ENCODE measurements at places on chromosomes 12 and 14. TPM values are rescaled to one million over a fixed set of nuclear protein-coding genes. Genes with fewer than 3 reads are reported as not detected.

RNASE4 gene
- 1.0 TPM for total RNA-seq

EML1 gene
- 10.0 TPM for total RNA-seq

TMEM121 gene
- 1.6 TPM for total RNA-seq

GRCh38 chr12:95343461-95344230, 126.0 kb downstream of the VEZT start:
- no peaks in the 10 kb centered on the region for H3K4me1 ChIP-seq
- no peaks in the 10 kb centered on the region for H3K27me3 ChIP-seq
- H3K27ac ChIP-seq = no peak overlapping the region
- no peaks in the 10 kb centered on the region for H3K36me3 ChIP-seq
- DNase-seq = no peak
- H3K4me3 ChIP-seq = no peak overlapping the region

DNA sequence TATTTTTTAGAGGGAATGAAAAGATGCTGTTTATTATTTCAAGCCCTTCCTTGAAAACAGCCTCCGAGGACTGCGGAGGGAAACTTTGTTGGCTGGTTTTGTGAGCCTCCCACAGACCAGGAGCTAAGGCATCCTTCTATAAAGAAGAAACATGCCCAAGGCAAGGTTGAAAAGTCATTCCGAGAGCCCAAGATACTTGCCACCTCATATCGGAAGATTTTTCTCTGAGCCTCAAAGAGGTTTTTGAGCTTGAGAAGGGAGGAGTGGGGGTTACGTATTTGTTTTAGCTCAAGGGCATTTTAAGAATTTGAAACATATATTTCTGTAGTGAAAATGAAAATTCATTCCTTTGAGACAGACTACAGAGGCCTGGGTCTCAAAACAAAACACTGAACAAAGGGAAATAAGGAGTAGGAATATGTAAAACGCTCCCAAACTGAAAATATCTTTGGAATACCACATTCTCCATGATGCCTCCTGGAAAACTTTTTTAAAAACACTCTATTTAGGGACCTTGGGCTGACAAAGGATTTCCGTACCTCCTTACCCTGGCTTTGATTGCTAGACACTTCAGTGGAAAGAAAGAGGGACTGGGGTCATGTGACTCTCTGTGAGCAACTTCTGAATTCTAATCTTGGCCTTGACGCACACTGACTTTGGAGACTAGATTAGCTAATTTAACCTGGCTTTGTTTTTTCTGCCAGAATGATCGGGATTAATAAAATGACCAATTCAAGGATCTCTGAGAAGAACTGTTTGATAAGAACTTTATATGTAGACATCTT, 180.9 kb downstream of the SRGAP1 start:
- no peak for DNase-seq
- peaks cover 2% of the 10 kb centered on the region for H3K4me1 ChIP-seq
- H3K36me3 ChIP-seq = peaks cover 19% of the 10 kb centered on the region
- H3K27me3 ChIP-seq = peaks cover 5% of the 10 kb centered on the region

GRCh38 chr14:101072945-101073597, 169.5 kb upstream of the RTL1 start:
- peaks cover 10% of the 10 kb centered on the region for H3K27me3 ChIP-seq
- peaks cover 3% of the 10 kb centered on the region for H3K36me3 ChIP-seq
- H3K27ac ChIP-seq = no peak overlapping the region
- peak; percentile 67 for DNase-seq
- no peak overlapping the region for H3K4me3 ChIP-seq

GRCh38 chr12:64273527-64274403, 51.7 kb upstream of the KICS2 start:
- no peaks in the 10 kb centered on the region for H3K36me3 ChIP-seq
- H3K4me1 ChIP-seq = no peaks in the 10 kb centered on the region
- peak; percentile 57 for DNase-seq
- no peaks in the 10 kb centered on the region for H3K27me3 ChIP-seq
- H3K27ac ChIP-seq = peak overlapping the region; percentile 48
- H3K4me3 ChIP-seq = no peak overlapping the region
